ENCODE measurements at places on chromosomes 3 and 15.

DNA sequence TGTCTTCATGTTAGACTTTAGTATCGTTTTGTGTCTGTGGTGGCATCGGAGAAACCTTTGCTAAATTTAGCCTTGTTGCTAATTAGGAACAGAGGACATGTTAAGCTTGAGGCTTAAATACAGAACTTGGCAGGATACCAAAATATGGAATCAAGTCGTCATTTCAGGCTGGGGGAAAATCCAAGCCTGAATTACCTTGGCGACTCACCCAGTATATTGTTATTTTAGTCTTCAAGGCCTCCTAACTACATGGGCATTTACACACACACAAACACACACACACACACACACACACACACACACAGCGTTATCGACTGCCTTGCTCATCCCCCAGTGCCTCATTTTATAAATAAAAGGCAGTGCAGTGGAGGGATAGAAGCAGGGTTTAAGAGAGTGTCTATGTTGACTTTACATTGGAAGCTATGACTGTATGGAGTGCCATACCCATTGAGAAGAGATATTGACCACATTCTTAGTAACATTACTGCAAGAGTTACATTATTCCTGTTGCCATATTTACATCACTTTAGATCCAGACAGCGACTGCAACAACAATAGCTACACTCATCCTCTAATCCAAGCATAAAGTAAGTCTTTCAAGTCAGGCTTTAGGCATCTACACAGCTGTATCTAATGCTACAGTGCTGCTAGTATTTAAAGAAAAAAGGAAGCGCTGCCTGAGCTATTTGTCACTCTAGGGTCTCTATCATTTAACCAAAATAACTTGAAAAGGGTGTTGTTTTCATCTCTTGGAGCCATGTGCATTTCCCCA lies 210.8 kb upstream of the SEMA6D start:
- DNase-seq, result no peak

DNA sequence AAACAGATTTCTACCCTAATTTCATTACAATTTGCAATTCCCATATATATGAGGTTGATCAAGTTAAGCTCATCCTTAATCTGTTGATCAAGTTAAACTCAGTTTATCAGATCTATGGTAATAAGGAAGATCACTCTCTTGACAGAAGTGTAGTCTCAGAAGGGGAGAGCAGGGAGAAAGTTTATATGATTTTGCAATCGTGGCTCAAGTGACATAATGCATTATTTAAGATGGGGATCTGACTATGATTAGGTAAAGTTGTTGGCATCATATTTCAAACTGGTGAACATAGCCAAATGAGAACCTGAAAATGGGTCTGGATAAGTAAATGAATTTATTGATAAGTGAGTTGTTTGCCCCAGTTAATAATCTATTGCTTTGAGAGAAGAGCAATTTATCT lies 995.3 kb downstream of the OTOL1 start:
- no peak for DNase-seq

GRCh38 chr3:28690176-28690575 lies 341.6 kb upstream of the AZI2 start:
- no peak for DNase-seq

- DNase-seq, result no peak
These were observed 2.1 kb downstream of the KAT2B start for GRCh38 chr3:20042331-20042730.

DNA sequence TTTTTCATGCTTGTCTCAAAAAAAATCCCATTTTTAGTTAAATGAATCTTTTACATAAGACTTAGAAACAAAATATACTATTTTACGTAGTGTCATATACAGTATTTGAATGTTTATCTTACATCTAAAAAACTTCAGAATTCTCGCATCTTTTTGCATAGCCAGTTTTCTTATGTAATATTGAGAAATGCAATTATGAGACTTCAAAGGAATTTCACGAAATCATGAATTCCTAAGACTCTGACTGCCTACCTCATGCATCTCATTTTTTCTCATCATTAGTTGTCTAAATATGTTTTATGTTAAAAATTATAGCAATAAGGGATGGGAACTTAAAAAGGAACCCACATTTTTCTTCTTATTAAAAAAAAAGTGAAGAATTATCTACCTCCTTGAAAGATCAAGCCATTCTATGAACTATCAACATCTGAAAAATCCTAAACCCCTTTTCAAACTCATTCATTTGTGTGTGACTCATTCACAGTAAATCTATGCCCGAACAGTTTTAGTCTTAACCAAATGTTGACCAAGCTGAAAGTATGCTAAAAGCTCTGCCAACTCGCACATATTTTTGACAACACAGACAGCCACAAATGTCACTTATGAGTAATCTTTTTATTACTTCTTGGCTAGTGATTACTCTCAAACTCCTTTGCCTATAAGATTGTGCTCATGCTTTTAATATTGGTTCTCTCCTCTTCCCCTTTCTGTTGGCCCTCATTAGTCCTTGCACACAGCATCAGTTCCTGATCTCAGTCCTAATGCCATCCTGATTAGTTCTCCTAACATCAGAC lies 115.9 kb downstream of the DCLK3 start:
- no peak for DNase-seq

GRCh38 chr3:67655364-67656121 lies 1.1 kb upstream of the SUCLG2 start:
- DNase-seq, result peak; percentile 67

DNA sequence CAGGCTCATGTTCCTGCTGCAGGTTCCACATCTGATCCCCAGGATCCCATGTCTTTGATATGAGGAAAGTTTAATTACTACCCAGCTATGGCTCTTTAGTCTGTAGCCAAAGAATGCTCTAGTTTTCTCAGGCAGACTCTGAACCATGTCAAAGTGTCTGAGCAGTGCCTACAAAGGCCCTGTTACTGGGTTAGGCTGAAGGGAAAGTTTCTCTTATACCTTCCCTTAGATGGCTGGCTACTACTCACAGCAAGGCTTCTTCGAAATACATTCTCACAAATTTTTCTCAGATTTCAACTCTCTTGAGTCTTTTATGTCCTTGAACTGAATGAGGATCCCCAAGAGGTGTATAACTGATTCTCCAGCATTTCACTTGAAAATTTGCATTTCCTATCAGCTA lies 102.4 kb downstream of the NR1D2 start:
- DNase-seq, result no peak

DNA sequence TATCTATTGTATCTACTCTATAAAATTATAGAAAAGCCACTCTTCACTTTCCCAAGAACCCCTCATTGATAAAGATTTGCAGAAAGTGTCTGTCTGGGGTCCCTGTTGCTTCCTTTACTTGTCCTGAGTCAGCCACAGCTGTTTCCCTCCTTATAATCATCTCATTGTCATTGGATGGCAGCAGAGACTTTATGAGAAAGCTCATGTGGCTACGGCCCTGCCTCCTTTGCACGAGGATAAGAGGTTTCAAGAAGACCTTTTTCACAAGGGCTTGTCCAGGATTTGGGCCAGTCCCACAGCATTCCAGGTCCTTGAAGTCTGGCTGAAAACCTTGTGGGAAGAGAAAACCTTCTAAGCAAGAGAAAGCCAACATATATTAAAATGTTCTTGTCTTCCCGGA lies 41.9 kb upstream of the THBS1 start:
- no peak for DNase-seq

DNA sequence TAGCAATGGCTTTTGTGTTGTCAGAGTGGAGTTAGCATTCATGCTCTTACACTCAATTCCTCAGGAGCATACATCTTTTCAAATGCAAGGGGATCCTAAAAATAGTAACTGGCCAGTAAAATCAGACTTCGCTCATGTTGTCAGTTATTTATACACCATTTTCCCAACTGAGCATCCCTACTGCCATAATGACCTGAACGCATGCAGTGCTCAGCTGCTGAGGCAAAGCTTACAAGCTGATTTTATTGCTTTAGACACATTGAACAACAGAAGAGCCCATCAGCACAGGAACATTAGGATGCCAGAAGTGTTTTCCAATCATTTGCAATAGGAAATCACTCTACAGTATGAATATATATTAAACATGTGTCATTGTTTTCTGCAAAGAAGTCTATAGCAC lies 689.7 kb upstream of the BCHE start:
- no peak for DNase-seq

- DNase-seq, result no peak
These were observed 98.5 kb upstream of the SOX2 start for GRCh38 chr3:181613191-181613590.

DNA sequence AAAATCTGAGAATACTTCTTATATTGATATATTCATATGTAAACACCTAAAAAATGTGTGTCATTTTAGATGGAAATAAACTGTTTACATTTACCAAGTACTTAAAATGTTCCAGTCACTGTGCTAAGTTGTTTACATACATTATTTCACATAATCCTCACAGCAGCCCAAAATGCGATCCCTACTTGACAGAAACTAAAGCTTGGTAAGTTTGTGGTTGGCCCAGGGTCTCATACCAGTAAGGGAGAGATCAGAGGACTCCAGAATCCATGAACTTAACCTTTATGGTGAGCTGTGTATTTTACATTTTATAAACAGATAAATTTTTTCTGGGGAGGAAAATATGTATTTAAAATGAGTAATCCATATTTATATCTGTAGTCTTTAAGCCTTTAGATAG lies 51.2 kb downstream of the SLC25A26 start:
- DNase-seq, result no peak

GRCh38 chr3:168813225-168813802 lies 717.6 kb upstream of the GOLIM4 start:
- no peak for DNase-seq

DNA sequence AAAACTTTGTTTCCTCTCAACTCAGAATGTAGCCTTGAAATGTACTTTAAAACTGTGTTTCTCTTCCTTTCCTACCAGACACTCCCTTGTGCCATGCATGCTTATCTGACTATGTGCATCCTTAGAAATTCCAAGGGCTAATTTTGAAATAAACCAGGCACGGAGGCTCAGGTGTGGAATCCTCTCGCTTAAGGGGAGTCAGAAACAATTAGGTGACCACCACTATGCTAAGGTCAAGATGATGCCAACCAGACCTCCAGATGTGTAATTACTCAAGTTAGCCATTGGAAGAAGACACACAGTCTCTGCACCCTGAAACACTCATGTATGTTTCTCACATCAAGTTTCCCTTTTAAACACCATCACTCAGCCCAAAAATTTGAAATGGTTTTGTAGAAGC lies 572.1 kb downstream of the VGLL3 start:
- no peak for DNase-seq

- no peak for DNase-seq
These were observed 432.1 kb upstream of the CFAP20DC start for GRCh38 chr3:59481776-59482400.

DNA sequence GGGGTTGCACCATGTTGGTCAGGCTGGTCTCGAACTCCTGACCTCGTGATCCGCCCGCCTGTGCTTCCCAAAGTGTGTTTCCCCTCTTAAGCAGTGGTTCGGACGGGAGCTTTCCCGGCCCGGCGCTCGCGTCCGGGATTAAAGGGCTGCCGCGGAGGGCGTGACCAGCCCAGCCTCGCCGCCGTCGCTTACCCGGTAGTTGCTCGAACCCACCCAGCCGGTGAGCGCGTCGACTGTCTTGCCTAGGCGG lies 513 bp downstream of the CLASP2 start:
- no peak for DNase-seq

GRCh38 chr15:62491642-62492041 lies 326.6 kb upstream of the C2CD4B start:
- no peak for DNase-seq

GRCh38 chr3:50276762-50277101 lies 2.2 kb upstream of the LSMEM2 start:
- no peak for DNase-seq

DNA sequence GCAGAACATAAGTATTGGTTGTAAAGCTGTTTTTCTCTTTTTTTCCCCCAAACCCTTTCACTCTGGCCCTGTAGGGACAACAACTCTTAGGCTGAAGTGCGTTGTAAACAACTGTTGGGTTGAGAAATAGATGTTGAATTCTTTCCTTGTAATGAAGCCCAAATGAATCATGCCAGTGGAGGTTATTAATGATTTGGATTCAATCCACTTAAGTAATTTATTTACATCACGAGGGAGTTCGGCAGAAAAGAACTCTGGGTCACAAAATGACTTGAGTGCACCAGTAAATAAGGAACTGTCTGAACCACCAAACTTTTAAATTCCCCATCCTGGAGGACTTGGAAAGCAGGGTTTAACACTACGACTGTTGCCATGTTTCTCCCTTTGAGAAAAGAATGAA lies 218.9 kb downstream of the PDZRN3 start:
- no peak for DNase-seq

- DNase-seq, result peak; percentile 66
These were observed at the start of gene PARP14 for GRCh38 chr3:122680475-122681283. PARP14 (plus strand) TSS chr3:122680839; CDS start chr3:122680884, 45 bp downstream.

- DNase-seq, result no peak
These were observed 3.0 kb upstream of the PIAS1 start for GRCh38 chr15:68051109-68051508.

DNA sequence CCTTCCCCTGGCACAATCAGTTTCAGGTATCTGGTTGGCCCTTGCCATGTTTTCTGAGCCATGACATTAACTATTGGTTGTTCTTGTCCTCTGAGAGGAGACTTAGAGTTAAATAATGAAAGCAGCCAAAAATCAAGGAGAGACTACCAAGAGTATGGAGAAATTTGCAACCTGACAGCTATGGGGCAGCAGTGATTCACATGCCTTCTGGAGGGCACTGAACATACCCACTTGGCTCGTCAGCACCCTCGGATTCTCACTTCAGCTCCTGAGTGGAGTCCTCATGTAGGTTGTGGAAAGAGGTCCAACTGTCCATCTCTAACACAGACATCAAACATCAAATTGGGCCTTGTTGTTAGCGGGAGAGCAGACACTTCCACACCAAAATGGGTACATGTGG lies 265.6 kb downstream of the EBLN2 start:
- DNase-seq, result no peak

DNA sequence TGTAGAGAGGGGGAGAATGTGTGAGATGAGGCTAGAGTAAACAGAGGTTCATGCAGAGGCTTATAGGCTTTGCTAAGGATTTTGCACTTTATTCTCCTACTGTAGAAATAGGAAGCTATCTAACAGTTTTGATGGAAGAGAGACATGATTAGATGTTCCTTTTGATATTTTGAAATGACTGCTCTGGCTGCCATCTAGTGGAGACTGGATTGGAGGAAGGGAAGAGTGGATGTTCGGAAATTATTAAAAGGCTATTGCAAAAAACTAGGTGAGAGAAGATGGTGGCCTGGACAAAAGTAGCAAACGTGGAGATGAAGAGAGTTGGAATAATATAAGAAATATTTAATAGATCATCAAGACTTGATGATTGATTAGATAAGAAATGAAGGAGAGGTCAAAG lies 42.2 kb downstream of the SYN2 start:
- DNase-seq, result no peak

DNA sequence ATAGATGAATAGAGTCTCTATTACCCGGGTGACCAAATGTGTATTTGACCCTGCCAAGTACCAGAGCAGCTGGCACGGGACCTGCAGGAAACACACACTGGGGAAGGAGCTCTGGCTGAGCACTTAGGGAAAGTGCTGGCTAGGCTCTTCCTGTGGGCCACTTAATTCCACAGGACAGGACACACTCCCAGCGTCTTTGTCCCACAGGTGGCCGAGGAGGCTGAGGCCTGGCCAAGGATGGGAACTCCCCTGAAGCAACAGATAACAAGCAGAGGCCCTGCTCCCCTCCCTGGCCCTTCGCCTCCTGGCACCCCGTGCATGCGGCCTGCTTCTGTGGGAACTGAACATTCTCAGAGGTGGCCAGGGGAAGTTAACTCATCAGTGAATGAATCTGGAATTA lies 180.8 kb downstream of the ATP10A start:
- no peak for DNase-seq

Measured in activated CD4-positive, CD25-positive, alpha-beta regulatory T cell treated with anti-CD3 and anti-CD28 coated beads, Interleukin-2, amount 50 U/mL, for 72 hours (primary cell).